ENCODE measurements at places on chromosomes 13 and 19.

GRCh38 chr13:30049692-30050091 is 199.3 kb upstream of the UBL3 start:
- no peak for DNase-seq

GRCh38 chr19:1026783-1027649 is 608 bp downstream of the CNN2 start:
- DNase-seq = no peak

DNA sequence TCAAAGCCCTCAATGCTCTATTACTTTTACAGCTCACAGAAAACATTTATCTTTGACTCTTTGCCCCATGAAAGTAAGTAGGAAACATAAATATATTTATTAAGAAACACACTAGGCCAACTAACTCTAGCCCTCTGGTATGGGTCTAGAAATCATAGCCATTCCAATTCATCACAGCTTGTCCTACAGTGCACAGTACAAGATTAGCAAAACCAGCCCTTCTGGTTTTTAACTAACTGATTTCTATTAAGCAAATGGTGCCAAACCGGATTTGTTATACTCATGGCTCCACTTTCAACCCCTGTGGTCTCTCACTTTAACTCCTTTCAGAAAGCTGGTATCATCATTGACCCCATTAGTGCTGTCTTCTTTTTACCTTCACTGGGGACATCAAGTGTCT is 5.6 kb upstream of the LRRC63 start:
- DNase-seq = no peak

DNA sequence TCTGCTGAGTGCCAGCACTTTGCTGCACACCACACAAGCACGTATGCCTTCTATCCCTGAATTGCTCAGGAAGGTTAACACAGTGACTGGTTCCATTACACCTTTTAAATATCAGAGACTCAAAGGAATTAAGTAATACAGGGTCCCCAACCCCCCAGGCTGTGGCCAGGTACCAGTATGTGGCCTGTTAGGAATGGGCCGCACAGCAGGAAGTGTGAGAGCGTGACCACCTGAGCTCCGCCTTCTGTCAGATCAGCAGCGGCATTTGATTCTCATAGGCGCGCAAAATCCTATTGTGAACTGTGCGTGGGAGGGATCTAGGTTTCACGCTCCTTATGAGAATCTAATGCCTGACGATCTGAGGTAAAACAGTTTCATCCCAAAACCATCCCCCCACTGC is 194.5 kb downstream of the FOXO1 start:
- DNase-seq = no peak

DNA sequence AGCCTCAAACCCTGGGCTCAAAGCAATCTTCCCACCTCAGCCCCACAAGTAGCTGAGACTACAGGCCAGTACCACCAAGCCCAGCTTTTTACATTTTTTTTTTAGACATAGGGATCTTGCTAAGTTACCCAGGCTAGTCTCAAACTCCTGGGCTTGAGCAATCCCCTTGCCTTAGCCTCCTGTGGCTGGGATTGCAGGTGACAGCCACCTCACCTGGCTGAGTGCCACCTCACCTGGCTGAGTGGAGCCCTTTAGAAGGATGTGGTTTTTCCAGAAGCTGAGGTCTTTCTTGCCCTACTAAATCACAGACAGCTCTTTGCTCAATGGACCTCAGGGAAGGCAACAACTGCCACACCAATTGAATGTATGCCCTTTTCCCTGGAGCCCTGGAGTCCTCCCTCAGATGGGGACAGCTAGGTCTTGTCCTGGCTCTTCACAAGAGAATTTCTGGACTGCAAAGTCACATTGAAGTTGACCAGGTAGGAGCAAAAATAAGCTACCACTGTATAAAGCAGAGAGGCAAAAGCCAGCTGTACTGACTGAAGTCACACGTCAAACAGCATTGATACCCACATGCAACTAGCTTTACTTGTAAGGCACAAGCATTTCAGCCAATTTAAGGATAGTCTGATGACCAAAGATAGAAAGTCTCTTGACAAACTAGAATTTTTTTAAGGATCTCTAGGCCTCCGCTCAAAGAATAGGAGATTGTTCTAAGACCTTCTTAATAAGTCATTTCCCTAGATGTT is 14.0 kb downstream of the PDX1 start:
- no peak for DNase-seq

DNA sequence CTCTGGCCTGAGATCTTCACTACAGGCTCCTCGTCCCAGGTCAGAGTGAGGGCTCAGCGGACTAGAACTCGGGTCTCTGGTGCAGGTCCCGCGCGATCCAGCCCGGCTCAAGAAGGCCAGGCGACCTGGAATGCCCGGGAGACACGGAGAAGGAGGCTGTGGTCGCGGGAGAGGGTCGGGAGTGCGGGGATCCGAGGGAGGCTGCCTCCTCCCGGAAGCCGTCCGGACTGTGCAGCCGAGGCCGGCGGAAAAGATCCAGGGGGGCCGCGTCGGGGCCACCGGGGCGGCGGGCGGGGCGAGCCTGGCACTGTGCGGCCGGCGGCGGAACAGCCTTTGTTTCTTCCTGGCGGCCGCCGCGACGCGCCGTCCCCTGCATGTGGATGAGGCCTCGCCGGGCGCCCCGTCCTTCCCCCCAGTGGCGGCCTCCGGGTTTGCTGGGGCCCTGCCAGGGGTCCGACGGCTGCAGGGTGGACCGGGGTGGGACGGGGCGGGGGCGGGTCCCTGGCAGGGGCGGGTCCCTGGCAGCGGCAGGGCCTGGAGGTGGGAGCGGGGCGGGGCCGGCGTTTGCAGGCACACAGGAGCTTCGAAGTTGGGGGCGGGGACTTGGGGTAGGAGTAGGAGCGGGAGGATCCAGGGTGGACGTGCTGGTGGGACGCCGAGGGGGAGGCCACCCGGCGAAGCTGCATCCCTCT is 1.0 kb upstream of the SLC7A10 start:
- DNase-seq = no peak

DNA sequence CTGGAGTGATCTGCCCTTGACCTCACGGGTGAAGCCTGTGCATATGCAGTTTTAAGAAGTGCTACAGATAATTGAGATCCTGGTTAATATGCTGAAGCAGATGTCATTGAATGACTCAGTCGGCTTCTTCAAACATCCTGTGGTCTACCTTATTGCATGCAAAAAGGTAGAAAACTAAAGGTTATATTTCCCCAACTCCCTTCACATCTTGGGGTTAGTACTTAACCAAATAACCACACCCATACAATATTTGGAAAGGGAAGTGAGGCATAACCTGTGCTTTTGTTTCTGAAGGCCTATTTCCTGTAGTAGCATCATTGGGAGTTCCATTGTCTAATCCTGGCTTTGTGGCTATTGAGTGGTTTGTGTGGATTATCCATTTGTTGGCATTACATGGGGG is 58.3 kb downstream of the RAP2A start:
- DNase-seq = no peak

DNA sequence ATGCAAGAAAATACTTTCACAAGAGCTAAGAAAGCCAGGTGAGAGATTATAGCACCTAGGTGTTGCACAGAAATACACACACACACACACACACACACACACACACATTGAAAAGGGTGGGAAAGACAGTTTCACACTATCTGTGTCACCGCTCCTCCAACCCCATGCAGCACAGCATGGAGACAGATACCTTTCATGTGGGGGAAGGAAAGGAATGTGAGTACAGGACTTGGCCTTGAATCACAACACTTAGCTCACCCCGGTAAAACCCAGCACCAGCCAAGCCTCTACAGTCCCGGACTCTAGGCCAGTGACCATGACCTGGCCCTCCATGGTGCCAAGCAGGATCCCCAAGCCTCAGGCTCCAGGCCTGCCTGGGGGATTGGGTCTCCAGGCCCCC is 462.0 kb upstream of the SPRY2 start:
- DNase-seq = no peak

DNA sequence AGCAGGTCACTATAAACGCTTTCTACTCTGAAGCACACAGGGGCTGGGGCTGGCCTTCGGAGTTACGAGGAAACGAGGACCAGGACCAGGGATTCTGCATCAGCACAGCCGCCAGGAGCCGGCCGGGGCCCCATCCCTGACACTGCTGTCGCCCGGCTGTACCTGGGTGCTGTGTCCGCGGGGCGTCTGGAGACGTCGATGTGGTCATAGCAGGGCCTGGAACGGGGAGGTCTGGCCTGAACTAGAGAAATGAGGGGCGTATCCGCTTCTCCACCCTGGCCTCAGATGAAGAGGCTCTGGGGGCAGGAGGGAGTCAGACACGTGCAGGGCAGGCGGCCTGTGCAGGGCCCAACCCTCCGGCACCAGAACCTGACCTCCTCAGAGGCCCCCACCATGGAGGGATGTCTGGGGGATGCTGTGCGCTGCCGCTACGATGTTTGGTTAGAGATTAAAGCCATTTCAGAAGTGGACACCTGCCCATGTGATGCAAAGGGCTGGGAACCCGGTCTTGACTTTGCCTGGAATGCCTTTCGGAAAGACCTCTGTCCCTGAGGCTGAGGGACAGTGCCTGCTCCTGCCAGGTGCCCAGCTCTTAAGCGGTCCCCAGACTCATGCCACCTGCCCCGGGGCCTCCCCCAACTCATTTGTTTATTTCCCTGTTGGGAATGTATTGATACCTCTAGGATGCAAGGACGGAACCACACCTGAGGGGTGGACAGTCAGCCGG is 21.4 kb downstream of the GAS6 start:
- DNase-seq = no peak

DNA sequence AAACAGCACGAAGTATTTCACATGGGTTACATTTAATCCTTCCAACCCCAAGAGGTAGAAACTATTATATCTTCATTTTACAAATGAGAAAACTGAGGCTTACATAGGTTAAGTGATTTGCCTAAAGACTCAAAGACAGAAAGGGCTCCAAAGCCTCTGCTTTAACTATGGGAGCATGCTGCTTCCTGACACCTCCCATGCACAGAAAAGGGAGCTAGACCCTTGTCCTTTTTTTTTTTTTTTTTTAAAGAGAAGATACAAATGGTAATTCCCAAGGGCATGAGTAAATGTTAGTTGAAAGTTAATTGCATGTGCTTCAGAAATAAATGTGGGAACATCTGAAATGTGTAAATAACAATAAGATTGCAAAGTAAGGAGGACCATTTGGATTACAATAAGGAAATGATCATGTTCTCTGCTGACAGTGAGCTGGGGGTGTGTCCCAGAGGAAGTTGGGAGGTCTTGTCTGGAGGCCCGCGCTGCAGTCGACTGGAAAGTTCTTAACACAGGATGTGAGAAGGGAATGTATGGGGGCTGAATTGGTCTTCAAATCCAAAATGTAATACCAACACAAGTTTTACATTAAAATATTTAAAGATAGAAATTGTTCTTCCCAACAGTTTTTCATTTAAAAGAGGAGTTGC is 500.3 kb downstream of the KLF12 start:
- no peak for DNase-seq

DNA sequence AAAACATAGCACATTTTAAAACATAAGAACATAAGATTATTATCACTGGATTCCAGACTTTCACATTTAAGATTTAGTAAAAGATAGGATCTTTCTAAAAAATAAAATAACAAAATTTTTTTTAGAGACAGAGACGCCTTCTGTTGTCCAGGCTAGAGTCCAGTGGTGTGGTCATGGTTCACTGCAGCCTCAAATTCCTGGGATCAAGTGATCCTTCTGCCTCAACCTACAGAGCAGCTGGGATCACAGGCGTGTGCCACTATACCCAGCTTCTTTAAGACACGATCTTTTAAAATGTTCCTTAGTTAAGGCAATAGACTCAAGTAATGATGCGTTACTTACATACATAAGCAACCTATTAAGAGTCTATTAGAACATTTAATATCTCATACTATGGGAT is 32.7 kb downstream of the ALG5 start:
- DNase-seq = no peak

DNA sequence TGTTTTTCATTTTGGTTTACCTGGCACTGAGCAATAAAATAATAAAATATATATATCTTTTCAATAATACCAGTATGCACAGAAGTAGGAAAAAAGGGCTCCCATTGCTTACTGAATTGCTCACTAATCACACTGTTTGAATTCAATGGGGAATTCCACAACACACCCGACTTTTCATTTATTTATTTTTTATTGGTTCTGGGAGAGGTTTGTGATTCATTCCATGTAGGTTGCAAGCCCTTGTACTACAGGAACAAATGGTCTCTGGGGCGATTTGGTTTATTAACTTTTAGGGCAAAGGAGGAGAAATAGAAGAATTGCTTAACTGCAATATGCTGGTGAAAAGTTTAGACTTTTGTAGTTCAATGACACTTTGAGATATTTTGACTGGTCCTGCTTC is 207.4 kb downstream of the DCT start:
- DNase-seq = no peak

- DNase-seq = no peak
Observed at GRCh38 chr13:110234532-110234931, 72.4 kb downstream of the COL4A1 start.

DNA sequence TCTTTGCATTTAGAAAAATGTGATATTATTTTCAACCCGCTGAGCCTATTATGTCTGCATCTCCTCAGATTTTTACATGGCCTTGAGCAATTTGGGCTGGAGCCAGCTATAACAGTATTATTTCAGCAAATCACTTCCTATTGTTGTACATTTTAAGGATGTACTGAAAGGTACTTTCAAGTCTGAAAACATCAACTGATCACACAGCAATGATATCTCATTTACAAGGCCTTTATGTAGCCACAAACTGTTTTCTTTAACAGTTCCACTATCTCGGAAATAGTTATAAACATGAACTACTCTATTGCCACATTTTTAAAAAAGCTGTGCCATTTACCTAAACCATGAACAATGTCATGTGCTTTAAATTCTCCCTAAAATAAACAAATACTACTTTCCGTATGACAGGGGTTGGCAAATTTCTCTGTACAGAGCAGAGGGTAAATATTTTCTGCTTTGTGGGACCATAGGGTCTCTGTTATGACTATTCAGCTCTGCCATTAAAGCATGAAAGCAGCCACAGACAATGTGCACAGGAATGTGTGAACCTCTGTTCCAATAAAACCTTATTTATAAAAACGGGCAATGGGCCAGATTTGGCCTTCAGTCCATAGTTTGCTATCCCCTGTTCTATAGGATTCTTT is 560.4 kb downstream of the GPC6 start:
- no peak for DNase-seq

GRCh38 chr13:26541041-26541440 is 16.4 kb upstream of the WASF3 start:
- no peak for DNase-seq

DNA sequence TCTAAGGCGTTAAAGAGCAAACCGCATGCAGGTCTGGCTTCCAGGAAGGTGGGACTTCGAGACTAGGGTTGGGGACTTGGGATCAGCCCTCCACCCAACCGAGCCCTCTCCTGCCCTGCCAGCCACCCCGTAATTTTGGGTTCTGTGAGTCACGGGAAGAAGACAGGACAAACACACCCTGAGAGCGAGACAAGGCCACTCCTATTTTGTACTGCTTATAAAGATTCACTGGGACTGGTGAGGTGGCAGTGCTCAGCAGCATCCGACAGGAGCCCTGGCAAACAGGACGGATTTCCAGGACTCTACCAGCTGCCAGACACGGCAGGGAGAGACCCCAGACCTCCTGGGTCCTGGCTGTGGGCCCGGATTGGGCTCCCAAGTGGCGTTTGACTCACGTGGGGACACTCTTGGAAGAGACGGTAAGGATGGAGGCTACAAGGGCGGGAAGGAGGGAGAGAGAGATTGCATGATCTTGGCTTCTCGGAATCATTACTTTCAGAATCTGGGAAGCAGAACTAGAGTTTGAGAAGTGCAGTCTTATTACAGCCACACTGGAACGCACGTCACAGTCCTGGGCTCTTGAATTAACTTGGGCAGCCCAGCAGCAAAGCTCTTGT is at the start of gene C5AR2:
TSS of gene C5AR2 (plus strand) at position 245 of the 617 bp plus-strand sequence. CDS start 8,625 bp downstream, outside the sequence.
- no peak for DNase-seq

- DNase-seq = no peak
Observed at GRCh38 chr13:93260591-93260990, 34.0 kb downstream of the GPC6 start.

Measured in stimulated activated CD4-positive, alpha-beta T cell treated with anti-CD3 and anti-CD28 coated beads, TNF-alpha, amount 100 ng/mL, for 48 hours (primary cell).